ENCODE measurements at places on chromosomes 2 and 18.

DNA sequence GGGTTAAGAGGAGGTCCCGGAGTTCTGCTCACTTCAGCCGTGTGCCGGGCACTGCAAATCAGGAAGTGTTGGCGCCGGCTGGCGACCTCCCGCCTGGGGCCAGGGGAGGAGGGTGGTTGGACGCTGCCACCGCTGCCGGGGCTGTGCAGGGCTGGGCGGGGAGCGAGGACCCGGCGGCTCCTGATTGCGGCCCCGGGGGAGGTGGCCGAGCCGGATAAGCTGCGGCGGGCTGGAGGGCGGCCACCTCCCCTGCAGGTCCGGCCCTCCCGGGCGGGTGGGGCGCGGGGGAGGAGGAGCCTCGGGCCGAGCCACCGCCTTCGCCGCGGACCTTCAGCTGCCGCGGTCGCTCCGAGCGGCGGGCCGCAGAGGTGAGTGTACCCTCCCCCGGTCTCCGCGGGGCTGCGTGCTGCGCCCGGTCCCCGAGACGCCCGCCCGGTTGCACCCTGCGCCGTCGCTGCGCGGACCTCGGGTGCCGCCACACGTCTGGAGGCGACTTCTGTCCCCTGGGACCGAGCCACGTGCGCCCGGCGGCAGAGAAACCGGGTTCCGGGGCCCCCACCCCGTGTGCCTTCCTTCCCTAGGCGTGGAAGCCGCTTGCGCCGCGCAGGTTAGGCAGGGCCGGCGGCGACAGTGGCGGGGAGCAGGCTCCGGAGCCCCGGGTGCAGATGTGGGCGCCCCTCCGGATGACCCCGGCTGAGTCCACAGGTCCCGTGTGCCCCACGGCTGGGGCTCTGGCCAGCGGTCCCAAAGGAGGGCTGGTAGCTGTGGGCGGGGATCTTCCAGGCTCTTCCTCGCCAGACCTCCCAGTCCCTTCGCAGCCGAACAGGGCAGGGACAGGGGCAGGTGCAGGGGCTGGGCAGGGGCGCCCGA lies at the start of gene STEAP3:
STEAP3 (plus strand) TSS at position 314 of the 870 bp plus-strand sequence. CDS start 7,179 bp downstream, outside the sequence.
- no peaks in the 10 kb centered on the region for H3K36me3 ChIP-seq
- DNase-seq: peak; percentile 62
- peak within 1 kb of the TSS; percentile 98 for H3K27ac ChIP-seq
- H3K27me3 ChIP-seq: no peaks in the 10 kb centered on the region

DNA sequence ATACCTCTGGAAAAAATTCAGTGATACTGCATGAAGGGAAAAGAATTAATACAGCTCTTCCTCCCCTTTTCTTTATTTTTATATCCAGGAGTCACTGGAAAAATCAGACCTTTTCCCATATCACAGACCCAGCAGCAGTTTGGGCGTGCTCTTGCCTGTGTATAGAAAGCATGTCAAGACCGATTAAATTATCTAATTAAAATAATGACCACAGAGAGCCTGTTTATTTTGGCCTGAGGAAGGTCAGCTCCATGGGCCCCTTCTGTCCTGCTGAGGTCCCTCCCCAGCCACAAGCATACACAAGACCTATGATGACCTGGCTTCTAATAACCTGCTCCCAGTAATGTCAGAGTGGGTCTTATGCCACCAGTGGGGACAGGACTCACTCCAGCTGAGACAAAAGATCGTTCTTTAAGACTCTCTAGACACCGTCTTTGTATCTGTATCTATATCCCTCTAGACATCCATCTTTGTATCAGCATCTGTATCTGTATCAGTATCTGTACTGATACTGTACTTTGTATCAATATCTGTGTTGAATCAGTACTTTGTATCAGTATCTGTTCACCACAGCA lies 147.8 kb downstream of the VAPA start:
- no peak overlapping the region for H3K4me3 ChIP-seq
- H3K4me1 ChIP-seq: peaks cover 8% of the 10 kb centered on the region
- H3K27me3 ChIP-seq: no peaks in the 10 kb centered on the region
- DNase-seq: no peak
- no peaks in the 10 kb centered on the region for H3K36me3 ChIP-seq

DNA sequence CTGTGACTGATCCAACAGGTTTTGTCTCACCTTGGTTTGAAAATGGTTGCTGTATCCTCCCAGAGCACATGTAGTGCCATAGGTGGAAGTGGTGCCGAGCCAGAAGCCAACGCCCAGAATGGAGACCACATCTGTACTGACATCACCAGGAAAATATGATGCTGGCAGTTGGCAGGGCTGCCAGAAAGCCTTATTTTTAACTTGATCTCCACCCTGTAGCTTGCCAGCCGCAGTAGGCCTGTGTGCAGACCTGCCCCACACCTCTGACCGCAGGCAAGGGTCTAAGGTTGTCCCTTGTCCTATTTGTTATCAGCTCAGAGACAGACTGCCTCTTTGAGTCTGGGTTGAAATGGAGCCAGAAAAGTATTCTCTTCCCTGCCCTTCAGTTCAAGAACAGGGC lies 123.5 kb upstream of the EML6 start:
- H3K36me3 ChIP-seq: no peaks in the 10 kb centered on the region
- H3K4me3 ChIP-seq: no peak overlapping the region
- H3K27ac ChIP-seq: peak overlapping the region; percentile 67
- peak; percentile 46 for DNase-seq
- H3K4me1 ChIP-seq: peaks cover 93% of the 10 kb centered on the region
- H3K27me3 ChIP-seq: no peaks in the 10 kb centered on the region

DNA sequence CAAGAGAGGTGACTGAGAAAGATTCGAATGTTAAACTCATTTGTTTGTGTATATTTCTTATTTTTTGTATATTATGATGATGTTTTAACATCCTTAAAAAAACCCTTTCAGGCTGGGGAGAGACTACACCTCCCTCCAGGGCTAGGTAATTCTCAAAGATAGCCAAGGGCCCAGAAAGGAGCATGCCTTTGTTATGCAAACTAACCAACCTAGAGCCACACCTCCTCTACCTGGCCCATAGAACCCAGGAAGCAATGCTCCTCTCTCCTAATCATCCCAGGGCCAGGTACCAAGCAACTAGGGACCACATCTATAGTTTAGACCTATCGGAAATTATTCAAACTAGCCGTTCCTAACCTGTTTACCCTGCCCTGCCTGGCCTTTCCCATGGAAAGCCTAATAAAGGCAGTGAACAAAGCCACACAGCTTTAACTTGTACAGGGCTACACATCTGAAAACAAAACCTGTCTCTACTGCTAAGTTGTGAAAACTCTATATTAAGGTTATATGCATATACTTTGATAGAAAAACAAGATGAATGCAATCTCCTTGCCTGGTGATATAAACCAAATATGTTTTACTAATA lies 79.7 kb downstream of the COLEC12 start:
- no peaks in the 10 kb centered on the region for H3K4me1 ChIP-seq
- no peak overlapping the region for H3K4me3 ChIP-seq
- no peak overlapping the region for H3K27ac ChIP-seq
- H3K27me3 ChIP-seq: no peaks in the 10 kb centered on the region
- no peaks in the 10 kb centered on the region for H3K36me3 ChIP-seq

DNA sequence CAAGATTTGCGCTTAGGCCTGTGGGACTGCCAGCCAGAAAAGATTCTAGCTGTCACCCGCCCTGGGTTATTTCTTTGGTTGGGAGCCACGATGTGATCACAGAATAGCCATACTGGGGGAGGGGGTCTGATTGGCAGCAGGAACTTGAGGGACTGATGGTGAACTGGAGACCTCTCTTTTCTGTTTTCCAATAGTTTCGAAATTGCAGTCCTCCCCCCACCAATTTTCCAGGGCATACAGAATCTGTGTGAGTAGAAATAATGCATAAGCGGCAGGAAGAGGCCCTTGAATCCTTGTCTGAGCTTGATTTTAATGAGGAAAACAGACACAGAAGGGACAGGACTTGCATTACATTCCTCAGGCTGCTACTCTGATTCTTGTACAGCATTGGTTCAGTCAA lies 2.2 kb upstream of the POLR2D start:
- H3K27me3 ChIP-seq: no peaks in the 10 kb centered on the region
- no peak for DNase-seq

- H3K4me1 ChIP-seq: no peaks in the 10 kb centered on the region
- H3K27me3 ChIP-seq: no peaks in the 10 kb centered on the region
- no peak overlapping the region for H3K27ac ChIP-seq
- H3K4me3 ChIP-seq: no peak overlapping the region
Observed at GRCh38 chr2:12971581-12972365, 255.0 kb downstream of the TRIB2 start.

DNA sequence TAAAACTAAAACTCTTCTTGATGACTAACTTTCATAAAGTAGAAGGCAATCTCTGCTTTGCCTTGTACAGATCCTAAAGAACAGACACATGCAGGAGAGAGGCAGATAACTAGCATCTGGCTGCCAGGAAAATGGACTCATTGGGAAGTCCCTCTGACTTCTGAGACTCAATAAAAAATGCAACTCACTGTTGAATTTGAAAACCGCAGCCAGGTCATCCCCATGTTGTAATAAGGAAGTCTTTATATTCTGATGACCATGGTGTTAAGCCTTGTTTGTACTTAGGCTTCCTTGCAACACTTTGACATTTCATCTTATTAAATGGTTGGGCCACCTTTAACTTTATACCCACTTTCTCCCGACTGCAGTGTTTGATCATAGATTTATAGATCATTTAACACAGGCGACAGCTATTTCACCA lies 375.1 kb upstream of the KCNH7 start:
- no peak for DNase-seq
- no peak overlapping the region for H3K27ac ChIP-seq
- no peak overlapping the region for H3K4me3 ChIP-seq

- no peak overlapping the region for H3K27ac ChIP-seq
- H3K4me3 ChIP-seq: no peak overlapping the region
- no peaks in the 10 kb centered on the region for H3K4me1 ChIP-seq
- H3K27me3 ChIP-seq: no peaks in the 10 kb centered on the region
Observed at GRCh38 chr2:15579641-15580040, 12.0 kb upstream of the DDX1 start.

DNA sequence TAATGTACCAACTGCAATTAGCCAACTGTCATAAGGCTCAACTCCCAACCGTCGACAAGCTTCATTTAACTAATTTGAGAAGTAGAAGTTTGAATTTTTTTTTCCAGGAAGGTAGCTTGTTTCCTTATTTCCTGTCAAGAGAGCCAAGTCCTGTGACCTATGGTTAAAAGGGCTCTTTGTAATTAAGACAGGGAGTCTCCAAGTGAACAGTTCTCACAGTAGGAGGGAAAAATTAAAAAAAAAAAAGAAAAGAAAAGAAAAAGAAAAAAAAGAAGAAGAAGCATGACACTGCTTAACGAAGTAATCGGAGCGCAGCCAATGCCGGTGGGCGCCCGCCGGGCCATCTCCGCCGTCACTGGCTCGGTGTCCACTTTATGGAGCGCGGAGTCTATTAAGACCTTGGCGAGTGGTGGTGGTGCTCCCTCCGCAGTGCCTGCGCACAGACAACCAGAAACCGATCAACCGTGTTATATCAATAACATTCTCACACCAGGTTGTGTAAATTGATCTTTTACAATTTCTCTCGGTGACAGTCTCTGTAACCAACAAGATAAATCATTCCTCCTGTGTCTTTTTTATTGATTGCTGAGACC lies 197.2 kb upstream of the POU3F3 start:
- peak overlapping the region; percentile 25 for H3K27ac ChIP-seq
- H3K27me3 ChIP-seq: peaks cover 13% of the 10 kb centered on the region
- no peak for DNase-seq
- H3K4me1 ChIP-seq: no peaks in the 10 kb centered on the region
- H3K36me3 ChIP-seq: no peaks in the 10 kb centered on the region

DNA sequence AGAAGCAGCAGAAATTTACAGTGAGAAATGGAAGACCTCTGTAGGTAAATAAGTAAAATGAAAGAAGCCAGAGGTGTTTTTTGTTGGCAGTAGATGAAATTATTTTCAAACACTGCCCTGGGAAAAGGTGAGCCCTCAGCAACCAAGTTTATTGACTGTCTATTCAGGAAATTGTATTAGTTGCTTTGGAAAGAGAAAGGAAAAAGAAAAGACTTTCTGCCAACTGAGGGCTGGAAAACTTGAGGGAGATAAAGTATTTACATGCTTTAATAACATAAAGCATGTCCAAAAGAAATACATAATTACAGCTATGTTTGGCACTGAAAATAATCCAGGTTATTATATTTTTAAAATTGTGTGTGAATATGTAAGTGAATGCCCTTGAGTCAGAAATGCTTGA lies 14.7 kb downstream of the CRIM1 start:
- H3K27ac ChIP-seq: peak overlapping the region; percentile 69
- H3K4me1 ChIP-seq: peaks cover 100% of the 10 kb centered on the region
- H3K36me3 ChIP-seq: no peaks in the 10 kb centered on the region
- DNase-seq: no peak

DNA sequence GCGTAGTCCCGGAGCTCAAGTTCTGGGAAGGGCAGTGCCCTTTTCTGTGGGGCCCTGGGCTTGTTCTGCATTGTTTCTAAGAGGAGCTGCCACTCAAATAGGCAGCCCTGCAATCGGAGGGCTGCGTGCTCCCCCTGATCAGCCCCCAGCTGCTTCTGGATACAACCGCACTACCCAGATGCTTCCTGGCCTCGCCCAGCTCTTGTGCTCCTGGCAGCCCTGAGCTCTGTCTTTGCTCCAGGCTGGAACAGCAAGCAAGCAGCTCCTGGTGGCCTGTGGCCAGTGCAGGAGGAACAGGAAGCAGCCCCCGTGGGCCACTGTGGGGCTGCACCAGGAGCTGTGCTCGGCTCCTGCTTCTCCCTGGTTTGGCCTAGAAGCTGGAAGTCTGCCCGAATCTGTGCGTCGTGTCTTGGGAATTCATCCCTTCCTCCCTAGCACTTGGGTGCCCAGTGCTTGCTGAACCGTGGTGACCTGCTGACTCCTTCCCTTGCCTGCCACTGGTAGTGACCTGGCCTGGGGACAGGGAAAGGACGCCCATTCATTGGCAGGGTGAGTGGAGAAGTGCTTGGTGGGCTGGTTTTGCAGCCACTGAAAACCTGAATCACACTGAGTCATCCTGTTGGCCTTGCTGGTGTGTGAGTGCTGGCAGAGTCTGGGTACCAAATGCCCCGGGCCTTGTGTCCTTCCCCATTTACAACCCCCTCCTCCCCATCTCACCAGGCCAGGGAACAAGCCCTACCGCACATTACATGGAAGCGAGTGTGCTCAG lies 27.3 kb upstream of the NTSR2 start:
- H3K4me1 ChIP-seq: peaks cover 60% of the 10 kb centered on the region
- peak; percentile 90 for DNase-seq
- no peaks in the 10 kb centered on the region for H3K36me3 ChIP-seq

DNA sequence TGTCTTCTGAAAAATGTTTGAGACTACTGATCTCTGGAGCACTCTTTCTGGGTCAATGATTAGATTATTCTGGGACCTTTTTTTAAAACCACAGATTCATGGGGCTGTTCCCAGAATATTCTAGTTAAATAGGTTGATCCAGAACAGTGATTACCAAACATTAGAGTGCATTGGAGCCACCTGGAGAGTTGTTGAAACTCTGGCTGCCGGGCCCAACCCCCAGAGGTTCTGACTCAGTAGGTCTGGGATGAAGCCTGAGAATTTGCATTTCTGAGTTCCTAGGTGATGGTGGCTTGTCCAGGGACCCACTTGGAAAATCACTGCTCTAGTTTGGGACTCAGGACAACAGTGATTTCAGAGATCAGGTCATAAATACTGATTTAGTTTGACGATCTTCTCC lies 197.3 kb downstream of the PTPRM start:
- no peaks in the 10 kb centered on the region for H3K27me3 ChIP-seq
- no peak overlapping the region for H3K4me3 ChIP-seq
- peaks cover 45% of the 10 kb centered on the region for H3K4me1 ChIP-seq

- H3K27ac ChIP-seq: no peak overlapping the region
- no peak for DNase-seq
- H3K4me1 ChIP-seq: no peaks in the 10 kb centered on the region
- no peaks in the 10 kb centered on the region for H3K27me3 ChIP-seq
Observed at GRCh38 chr2:235544689-235544969, 50.8 kb downstream of the AGAP1 start.

Measured in gastrocnemius medialis (tissue), 4 donors.